ENCODE measurements at places on chromosomes 6 and 20.

GRCh38 chr6:111057074-111057752 lies 30.1 kb upstream of the SLC16A10 start:
- DNase-seq: peak; percentile 20

DNA sequence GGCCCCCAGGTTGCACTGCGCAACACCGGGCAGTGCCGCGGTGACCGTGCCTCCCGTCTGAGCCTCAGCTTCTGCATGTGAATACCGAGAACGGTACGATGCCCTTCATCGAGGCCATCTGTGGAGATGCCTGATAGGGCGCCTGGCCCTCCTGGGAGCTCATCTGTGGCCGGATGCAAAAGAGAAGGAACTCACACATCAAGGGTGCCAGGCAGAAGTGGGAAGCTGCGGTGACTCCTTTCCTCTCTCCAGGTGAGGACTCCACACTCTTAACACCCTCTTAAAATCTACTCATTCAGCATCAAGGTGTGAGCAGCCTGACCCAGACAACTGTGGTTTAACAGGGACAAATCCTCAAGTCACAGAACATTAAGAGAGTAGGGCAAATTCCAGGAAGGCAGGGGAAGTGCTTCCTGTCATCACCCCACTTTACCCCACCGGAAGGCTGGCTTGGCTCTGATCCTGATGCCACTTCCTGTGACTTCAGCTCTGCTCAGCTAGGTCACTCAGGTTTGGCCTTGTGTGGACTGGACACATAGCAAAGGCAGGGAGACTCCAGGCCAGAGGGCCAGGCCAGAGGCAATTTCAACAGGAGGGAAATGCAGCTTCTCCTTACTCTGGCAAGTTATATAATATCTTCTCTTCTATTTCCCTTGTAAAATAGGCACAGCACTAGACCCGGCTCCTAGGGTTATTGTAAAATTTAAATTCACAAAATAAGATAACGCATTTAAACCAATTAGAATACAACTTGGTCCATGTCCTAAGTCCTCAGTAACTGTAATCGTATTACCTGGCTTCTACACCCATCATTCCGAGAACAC lies 69.4 kb downstream of the CPNE5 start:
- no peak for DNase-seq

DNA sequence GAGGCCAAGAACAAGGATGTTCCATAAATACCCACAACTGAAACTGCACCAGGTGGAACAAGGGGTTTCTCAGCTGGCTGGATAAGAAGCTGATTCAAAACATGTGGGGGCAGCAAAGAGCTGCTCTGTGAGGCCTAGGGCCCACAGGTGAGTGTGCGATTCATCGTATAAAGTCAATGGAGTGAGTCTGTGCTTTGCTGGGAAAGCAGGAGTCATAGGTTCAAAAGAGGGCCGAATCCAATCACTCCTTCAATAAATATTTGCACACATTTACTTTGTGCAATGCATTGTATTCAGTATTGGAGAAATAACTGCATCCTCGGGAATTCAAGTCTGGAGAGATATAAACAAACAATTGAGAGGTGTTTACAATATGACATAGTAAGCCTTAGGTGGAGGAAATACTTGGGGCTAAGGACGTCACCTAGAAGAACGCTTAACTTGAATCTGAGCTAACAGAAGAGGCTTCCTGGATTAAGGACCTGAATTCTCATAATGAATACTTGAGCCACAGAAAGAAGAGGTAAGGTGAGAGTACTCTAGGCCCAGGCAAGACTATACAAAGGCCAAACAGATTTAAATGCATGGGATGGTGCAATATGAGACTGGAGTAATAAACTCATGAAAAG lies 83.7 kb upstream of the TMEM30A start:
- DNase-seq: no peak

DNA sequence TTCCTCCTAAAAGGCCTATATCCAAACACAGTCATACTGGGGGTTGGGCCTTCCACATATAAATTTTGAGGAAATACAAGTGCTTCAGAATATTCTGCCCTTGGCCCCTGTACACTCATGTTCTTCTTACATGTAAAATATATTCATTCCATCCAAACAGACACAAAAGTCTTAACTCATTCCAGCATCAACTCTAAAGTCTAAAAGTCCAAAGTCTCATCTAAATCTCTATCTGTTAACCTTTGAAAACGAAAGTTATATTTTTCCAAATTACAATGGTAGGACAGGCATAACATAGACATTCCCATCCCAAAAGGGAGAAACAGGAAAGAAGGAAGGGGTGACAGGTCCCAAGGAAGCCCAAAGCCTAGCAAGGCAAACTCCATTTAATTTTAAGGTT lies 215.4 kb upstream of the THBS2 start:
- DNase-seq: no peak

DNA sequence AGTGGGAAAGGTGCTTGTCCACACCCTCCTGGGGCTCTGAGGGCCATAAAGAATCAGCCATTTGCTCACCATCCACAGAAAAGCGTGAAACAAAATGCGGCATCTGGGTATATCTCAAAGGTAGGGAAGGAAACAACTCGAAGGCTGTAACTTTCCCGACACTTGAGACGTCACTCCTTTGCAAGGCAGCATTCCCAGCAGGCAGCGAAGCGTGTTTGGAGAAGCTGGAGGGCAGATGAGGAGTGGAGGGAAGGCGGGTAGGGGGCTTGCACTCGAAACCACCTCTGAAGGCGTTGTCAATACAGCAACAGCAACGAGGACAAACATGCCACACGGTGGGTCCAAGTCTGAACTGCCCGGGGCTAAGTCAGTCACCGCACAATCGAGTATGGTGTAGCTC lies 98.4 kb downstream of the FOXC1 start:
- no peak for DNase-seq

DNA sequence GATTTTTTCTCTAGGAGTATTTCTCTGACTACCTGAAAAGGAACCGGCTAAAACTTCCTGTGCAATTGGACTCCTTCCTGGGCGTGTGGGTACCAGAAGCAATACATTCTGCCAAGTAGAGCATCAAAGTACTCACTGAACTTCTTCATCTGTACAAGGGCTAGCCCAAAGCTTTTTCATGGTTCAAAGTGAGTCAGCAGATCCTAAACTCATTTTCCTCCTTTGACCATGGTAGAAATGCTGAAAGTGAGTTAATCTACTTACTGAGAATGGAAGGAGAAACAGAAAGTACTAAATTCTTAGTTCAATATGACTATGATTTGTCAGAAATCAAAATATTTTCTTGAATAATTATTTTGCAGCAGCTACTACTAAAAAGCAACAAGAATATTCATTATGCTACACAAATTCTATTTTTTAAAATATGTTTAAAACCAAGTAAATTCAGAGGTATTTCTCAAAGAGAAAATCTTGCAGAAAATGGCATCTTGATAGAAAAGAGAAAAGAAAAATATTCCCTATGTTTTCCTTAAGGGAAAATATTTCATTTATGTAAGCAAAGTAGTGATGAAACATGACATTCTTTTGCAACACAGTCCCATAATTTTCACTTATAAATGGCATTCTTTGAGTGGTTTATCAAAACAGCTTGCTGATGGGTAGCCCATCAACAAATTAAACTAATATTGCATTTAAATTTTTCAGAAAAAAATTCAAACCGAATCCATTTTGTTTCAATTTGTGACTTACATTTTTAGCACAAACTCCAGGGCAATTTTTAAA lies 3.7 kb upstream of the BEND6 start:
- no peak for DNase-seq

GRCh38 chr6:107796156-107796555 lies 28.0 kb downstream of the SCML4 start:
- DNase-seq: no peak

GRCh38 chr20:39825950-39826349 lies 863.1 kb downstream of the MAFB start:
- no peak for DNase-seq

DNA sequence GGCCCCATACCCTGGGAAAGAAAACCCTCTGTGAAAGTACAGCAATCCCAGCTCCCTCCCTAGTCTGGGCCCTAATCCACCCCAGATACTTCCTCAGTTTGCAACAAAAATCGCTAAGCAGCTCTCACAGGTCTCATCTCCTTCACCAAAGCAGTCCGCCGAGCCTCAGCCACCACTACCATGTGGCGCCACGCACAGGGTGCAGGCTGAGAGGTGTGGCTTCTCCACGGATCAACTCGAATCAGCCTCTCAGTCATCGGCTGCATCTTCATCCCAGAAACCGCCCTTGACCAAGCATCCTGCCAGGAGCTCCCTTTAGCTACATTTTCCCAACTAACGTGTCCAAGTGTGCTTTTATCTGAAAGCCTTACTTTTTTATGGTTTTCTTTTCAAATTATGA lies 50.7 kb downstream of the ANKRD60 start:
- no peak for DNase-seq

- DNase-seq: no peak
Measured at GRCh38 chr6:108159981-108160380, 5.8 kb upstream of the NR2E1 start.

DNA sequence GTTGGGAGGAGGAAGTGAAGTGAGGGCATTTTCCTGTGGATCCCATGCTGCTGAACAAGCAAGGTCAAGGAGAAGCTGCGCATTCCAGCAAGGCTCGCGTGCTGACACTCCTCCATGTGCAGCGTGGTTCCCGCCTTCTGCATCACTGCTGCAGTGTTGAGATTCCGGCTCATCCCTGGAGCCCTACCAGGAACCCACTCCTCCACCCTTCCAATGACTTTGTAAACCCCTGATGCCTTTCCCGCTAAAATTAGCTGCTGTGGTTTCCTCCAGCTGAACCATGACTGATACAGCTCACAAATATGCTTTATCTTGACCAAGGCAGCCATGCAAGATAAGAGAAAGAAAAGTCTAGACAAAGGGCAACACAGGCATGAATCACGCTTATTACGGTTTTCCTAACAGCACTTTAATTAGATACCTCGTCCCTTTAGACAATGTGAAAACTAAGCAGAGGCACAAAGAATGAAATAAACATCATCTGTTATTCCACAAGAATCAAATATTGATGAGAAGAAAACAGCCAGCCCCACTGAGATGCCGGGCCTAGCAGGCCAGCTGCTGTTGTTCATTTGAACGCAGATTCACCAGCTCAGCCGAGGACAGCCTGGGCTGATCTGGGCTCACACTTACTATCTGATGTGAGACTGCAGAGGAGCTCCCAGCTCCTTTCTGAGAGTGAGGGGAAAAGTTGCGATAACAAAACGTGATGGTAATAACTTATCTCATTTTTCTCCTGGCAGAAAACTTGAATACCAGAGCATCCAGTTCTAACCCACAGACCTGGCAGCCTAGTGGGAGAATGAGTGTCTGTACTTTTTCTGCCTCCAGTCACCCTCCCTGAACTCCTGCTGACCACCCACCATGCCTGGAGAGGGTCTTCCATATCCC lies 14.2 kb upstream of the BNIP5 start:
- DNase-seq: no peak

DNA sequence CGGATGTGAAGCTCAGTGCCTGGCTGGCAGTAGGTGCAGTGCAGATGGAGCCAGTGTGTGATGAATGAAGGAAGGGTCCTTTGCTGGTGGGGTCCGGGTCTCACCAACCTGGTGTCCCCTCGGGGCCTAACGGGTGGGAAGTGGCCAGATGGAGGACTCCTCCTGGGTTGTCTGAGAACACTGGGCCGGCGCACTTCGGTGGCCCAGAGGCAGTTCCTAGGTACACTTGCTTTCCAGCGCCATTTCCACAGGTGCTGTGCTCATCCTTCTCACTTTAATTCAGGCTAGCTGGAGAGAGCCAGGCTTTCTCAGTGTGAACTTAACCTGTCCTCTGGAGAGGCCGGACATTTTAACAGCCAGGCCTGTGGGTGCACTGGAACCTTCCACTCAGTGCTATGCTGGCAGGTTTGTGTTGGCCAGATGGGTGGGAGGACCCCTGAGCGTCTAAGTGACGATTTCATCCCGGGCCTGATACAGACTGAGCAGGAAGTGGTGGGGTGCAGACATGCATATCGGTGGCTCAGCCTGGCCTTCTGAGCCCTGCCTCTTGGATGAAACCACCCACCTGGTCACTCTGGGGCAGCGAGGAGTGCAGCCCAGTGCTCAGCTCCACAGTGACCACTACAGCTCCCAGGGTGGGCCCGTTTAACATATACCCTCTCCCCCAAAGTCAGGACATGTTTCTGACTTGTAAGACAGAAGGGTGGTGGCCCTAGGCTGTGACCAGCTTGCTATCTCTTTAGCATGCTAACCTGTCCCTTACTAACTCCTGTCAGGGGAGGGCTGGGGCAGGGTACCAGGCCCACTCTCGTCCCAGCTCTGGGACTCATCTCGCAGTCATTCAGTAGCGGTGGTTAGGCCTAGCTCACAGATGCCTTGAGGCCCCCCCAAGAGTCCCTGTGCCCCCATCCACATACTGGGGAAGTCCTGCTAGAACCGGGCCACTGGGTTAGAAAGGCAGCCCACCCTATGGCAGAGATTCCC lies 8.2 kb upstream of the PYGB start:
- no peak for DNase-seq

DNA sequence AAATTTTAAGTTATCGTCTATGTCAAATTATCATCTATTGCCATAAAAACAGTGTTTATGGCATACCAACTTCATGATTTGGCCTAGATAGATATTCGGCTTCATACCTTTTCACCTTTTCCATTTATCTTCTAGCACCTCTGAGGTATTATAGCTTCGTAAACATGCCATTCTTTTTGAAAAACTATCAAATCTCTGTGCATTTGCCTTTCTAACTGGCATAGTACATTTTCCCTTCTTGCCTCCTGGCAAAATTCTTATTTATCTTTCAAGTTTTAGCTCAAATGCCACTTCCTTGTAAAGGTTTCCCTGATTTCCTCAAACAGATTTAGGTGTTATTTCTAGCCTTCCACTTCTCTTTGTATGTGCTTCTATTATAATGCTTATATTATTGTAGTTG lies 7.0 kb upstream of the REV3L start:
- no peak for DNase-seq

DNA sequence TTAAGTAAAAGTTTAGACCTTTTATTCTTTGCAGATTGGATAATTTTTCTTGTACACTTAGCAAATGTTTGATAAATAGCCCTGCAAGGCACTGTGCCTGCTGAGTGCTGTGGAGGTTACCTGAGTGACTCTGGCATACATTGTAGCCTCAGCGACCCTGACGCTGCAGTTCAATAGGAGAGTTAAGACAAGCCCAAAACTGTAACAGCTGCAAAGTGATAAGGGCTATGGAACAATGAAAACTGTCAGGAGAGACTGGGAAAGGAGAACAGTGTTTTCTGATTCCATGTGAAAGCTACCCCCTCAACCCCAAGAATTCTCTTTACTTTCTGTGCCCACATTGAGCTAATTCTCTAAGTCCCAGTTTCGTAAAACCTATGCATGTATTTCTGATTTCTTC lies 22.2 kb downstream of the HIVEP1 start:
- DNase-seq: no peak

- DNase-seq: no peak
Measured at GRCh38 chr6:79984261-79984660, 20.2 kb upstream of the TTK start.

DNA sequence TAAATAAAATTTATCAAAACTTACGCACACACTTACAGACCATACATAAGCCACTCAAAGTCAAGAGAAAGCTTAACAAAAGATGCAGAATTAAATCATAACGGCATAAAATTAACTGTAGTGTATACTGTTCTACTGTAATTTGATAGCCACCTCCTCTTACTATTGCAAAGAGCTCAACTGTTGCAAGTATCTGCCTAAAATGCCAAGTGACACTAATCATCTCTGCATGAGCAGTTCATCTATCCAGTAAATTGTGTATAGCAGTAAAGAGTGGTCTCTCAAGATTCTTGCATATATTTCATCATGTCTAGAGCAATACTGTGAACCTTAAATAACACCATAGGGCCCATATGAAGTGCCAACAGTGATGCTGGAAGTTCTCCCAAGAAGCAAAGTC lies 12.3 kb downstream of the OR2H2 start:
- DNase-seq: no peak

- DNase-seq: no peak
Measured at GRCh38 chr20:10075606-10076005, 40.8 kb downstream of the ANKEF1 start.
